T-helper 1 cell treated with Interleukin-12 subunit alpha and Interleukin-12 subunit beta and Interleukin-4 antibody, amounts not matched to agents 30 ng/mL and 1 ng/mL, for 36 hours (primary cell): ENCODE measurements at places on chromosomes 2 and 18. TPM values are rescaled to one million over a fixed set of nuclear protein-coding genes. Genes with fewer than 3 reads are reported as not detected.

The CCDC93 gene
- total RNA-seq, result 34.8 and 41.2 TPM in 2 replicates

The UGT1A8 gene
- not detected in 2 replicates for total RNA-seq

The CNGA3 gene
- total RNA-seq, result not detected in 2 replicates

The ACKR3 gene
- total RNA-seq, result 2.8 and 3.0 TPM in 2 replicates

The LHCGR gene
- total RNA-seq, result not detected in 2 replicates

The IL1R2 gene
- total RNA-seq, result 1.0 and 1.4 TPM in 2 replicates

The CROCC2 gene
- total RNA-seq, result not detected in 2 replicates

The WDR7 gene
- total RNA-seq, result 44.0 and 45.2 TPM in 2 replicates

The COL3A1 gene
- total RNA-seq, result not detected in 2 replicates

The PHLPP1 gene
- total RNA-seq, result 7.5 and 8.1 TPM in 2 replicates

The SRBD1 gene
- 20.5 and 21.2 TPM in 2 replicates for total RNA-seq

The OTOS gene
- not detected in 2 replicates for total RNA-seq

The MFSD2B gene
- 0.07 and 0.44 TPM in 2 replicates for total RNA-seq

The TEX51 gene
- not detected in 2 replicates for total RNA-seq

The UGT1A5 gene
- not detected in 2 replicates for total RNA-seq

The CFAP53 gene
- total RNA-seq, result 0.44 and 0.61 TPM in 2 replicates

The SFTPB gene
- not detected in 2 replicates for total RNA-seq

The RAB6C gene
- not detected in 2 replicates for total RNA-seq

The RRM2 gene
- total RNA-seq, result 328 and 333 TPM in 2 replicates
